ENCODE measurements at places on chromosomes 7 and 10. TPM values are rescaled to one million over a fixed set of nuclear protein-coding genes. Genes with fewer than 3 reads are reported as not detected.

Gene AMPH
- 2.1 TPM for total RNA-seq

DNA sequence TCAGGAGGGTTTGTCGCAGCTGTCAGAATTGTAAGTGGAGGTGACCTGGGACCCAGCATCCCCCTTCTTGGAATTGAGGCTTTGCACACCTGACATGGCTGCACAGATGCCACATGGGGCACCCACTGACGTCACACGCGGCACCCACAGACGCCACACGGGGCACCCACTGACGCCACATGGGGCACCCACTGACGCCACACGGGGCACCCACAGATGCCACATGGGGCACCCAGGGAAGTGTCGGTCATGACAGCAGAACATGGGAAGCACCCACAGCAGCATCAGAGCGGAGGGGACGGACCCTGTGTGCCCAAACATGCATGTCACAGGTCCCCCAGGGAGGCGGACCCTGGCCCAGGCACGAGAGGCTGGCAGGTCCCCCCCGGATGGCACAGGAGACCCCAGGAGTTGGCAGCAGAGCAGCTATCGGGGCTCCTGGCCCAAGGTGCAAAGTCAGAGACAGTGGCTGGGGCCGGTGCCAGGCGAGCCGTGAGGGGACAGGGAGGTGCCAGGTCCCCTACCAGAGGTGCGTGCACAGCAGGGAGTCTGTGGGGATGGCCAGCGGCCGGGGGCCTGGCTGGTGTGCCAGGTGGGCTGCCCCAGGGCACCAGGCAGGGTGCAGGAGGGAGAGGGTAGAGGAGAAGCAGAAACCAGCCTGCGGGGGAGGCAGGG lies 21.1 kb downstream of the KNDC1 start:
- DNase-seq: no peak

- DNase-seq: no peak
Observed at GRCh38 chr10:84452003-84452402, 123.6 kb downstream of the CCSER2 start.

- no peak for DNase-seq
Observed at GRCh38 chr7:6242561-6242960, 29.9 kb downstream of the CYTH3 start.

DNA sequence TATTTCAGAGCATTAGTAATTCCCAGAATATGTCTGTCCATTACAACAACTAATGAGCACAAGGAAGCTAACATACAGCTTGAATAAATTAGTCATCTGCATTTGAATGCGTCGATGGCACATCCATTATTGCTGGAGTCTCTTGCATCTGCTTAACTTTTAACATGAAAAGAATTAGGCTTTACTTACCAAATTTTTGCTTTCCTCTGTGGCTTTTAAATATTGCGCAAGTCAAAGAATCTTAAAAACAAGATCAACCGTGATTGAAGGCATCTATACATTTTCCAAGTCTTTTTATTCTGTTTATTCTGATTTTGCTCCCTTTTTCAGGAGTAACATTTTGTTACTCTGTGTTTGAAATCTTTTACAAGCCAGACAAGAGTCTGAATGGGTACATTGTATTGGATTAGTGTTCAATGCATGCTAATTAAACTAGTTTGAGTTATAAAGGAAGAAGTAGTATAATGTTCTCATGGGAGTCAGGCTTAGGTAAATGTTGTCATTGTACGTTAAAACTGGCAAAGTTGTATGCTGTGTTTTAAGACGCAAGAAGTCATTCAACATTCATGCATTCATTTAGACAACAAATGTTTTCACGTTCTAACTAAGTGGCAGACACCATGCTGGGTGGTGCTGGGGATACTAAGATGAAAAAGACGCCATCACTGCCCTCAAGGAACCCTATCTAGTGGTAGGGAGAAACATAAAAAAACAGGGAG lies 4.0 kb upstream of the CACNB2 start:
- DNase-seq: no peak

DNA sequence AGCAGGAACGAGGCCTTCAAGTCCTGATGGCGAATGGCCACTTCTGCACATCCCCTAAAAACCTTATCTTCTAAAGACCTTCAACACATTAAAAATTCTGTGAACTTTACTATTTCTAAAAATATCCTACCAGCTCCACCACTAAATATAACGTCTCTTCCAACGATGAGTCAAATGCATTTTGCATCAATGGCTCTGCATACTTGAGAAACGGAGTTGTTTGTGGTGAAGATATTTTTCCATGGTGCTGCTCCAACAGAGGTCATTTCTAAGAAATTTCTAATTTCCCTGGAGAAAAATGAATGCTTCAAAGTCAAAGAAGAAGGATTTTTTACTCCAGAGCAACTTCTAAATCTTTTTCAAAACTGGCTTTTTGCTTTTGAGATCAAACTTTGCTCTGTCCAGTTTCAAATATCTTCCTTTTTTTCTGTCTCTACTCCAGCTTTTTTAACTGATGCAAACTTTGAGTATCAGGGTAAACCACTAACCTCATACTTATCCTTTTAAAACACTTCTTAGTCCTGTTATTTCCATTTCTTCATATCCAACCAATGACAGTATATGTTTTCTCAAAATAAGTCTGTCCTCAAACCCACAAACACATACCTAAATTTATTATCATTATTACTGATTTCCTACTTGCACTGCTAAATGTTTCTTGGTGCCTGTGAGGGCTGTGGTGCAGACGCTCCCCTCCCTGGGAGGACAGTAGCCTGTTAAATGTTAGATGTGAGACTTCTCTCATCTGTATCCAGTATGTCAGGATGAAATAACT lies 258.1 kb downstream of the KLF6 start:
- no peak for DNase-seq

DNA sequence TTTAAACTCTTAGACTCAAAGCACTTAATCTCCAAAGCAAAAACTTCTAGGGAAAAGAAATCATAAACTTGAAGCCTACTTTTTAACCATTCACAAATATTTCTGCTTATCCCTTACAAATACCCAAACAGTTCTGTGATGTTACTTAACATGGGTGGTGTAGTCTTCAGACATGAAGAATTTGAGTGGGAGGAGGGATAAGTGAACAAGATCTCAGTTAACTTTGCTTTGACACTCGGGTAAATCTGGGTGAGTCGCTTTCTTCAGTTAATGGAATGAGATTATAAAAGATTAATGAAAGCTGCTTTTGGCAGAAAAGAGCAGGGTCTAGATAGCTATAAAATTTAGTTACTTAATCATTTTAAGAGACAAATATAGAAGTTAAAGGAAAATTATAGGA lies 47.5 kb downstream of the RNF133 start:
- DNase-seq: no peak

DNA sequence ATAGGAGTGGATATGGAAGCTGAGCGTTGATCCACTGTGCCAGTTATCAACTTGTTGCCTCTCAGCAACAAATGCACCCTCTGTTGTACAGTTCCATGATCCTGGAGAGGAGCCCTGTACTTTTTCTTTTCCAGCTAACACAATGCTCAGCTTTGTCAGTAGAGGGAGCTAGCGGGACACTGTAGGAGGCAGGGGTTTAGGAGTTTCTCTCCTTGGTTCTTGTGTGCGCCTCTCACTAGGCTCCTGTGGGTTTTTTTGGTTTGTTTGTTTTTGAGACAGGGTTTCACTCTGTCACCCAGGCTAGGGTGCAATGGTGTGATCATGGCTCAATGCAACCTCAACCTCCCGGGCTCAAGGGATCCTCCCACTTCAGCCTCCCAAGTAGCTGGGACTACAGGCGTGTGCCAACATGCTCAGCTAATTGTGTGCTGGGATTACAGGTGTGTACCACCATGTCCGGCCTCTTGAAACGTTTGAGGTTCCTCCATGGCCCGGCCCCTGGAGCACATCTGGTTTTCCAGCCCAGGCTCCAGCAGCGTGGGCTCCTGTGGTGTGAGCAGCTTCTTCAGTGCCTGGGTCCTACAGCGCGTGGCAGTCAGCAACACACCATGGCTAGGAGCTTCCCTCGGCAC lies 12.0 kb upstream of the MARVELD1 start:
- no peak for DNase-seq

- DNase-seq: no peak
Observed at GRCh38 chr7:12303495-12303894, 92.4 kb downstream of the TMEM106B start.

Measured in ureter (tissue), 1 donor.